ENCODE measurements at places on chromosomes 1 and 21. TPM values are rescaled to one million over a fixed set of nuclear protein-coding genes. Genes with fewer than 3 reads are reported as not detected.
A peak's percentile ranks its signal among the peaks of the same experiment; 100 is the strongest.

GRCh38 chr21:38075833-38076587 is 159.8 kb upstream of the KCNJ6 start:
- no peak overlapping the region for H3K4me3 ChIP-seq
- H3K27ac ChIP-seq = no peak overlapping the region
- DNase-seq = no peak

- no peak overlapping the region for H3K27ac ChIP-seq
- no peaks in the 10 kb centered on the region for H3K27me3 ChIP-seq
- no peaks in the 10 kb centered on the region for H3K4me1 ChIP-seq
- H3K36me3 ChIP-seq = no peaks in the 10 kb centered on the region
- no peak for DNase-seq
These were observed 416.9 kb upstream of the USP24 start for GRCh38 chr1:55632058-55632457.

DNA sequence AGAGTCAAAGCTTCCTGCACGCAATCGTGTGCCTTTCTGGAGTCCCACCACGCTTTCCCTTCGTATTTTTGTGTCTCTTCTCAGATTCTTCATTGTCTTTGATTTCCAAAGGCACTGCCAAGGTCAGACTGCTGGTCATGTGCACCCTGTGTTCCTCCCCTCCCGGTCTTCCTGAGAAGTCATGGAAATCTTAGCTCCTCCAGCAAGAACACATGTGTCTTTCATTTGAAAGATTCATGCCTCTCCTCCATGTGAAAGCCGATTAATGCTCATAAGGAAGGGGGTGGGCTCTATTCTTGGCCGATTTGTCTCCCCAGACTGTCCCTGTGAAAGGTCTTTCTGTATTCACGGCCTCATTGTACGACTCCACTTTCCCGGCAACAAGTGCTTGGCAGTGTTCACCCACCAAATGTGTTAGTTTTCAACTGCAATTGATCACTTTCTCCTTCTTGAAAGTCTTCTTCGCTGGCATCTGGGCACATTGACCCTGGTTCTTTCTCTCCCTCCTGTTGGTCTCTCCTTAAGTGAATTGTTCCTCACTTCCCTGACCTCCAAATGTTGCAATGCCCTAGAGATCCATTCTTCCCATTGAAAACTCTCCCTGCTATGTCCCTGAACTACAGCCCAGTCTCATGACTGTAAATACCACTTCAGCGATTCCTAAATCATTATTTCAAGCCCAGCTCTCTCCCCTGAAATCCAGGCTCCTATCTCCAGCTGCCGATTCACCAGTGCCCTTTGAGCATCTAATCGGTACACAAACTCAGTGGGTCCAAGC is 25.4 kb downstream of the MX2 start:
- no peak overlapping the region for H3K4me3 ChIP-seq
- no peaks in the 10 kb centered on the region for H3K27me3 ChIP-seq
- no peaks in the 10 kb centered on the region for H3K36me3 ChIP-seq
- H3K4me1 ChIP-seq = no peaks in the 10 kb centered on the region
- no peak for DNase-seq

DNA sequence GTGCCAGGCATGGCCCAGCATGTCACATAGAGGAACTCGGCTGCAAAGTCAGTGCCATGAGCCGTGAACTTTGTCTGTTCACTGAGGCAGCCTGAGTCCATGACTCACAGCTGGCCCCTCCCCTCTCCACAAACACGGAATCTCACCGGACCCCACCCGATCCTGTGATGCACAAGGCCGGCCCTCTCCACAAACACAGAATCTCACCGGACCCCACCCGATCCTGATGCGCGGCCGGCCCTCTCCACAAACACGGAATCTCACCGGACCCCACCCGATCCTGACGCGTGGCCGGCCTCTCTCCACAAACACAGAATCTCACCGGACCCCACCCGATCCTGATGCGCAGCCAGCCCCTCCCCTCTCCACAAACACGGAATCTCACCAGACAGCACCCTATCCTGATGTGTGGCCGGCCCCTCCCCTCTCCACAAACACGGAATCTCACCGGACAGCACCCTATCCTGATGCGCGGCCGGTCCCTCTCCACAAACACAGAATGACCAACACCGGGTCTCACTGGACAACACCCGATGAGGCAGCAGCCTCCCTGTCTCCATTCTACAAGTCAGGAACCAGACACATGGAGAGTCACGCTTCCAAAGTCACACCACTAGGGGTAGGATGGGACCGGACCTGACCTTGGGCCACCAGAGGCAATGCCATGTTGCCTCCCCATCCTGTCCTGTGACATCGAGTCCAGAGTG is 39.6 kb upstream of the GPR153 start:
- H3K4me1 ChIP-seq = no peaks in the 10 kb centered on the region
- no peak overlapping the region for H3K4me3 ChIP-seq
- H3K27ac ChIP-seq = no peak overlapping the region
- no peak for DNase-seq

DNA sequence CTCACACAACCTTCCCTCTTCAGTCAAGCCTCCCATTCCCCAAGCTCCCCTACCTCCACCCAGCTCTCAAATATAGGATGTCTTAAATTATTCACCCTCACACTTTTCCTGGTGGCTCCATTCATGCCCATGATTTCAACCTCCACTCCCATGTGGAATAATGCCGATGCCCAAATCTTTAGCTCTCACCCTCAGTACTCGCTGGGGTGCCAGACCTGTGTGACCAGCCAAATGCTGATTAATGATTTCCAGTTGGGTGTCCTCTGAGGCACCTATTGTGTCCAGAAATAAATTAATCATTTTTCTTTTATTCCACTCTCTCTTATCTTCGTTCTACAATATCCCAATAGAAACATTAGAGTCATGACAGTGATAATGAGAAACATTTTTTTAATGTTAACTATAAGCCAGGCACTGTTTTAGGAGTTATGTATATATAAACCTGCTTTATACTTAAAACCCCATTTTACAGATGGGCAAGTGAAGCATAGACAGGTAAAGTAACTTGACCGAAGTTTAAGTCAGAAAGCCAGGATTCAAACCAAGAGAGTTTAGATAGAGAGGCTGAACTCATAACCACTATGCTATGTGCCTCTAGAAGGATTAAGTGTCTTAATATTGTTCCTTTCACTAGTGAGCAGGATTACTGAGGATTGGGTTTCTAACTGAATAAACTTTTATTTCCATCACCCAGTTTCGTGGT is 209.7 kb downstream of the DUSP10 start:
- no peak overlapping the region for H3K27ac ChIP-seq
- H3K36me3 ChIP-seq = no peaks in the 10 kb centered on the region
- H3K27me3 ChIP-seq = no peaks in the 10 kb centered on the region
- no peak overlapping the region for H3K4me3 ChIP-seq
- no peaks in the 10 kb centered on the region for H3K4me1 ChIP-seq

- DNase-seq = no peak
- peak overlapping the region; percentile 45 for H3K27ac ChIP-seq
- H3K36me3 ChIP-seq = no peaks in the 10 kb centered on the region
- no peaks in the 10 kb centered on the region for H3K27me3 ChIP-seq
These were observed 19.9 kb downstream of the PLA2G4A start for GRCh38 chr1:186848509-186849130.

GRCh38 chr1:89816366-89816765 is 4.5 kb upstream of the LRRC8D start:
- H3K4me3 ChIP-seq = no peak overlapping the region
- no peak overlapping the region for H3K27ac ChIP-seq
- no peaks in the 10 kb centered on the region for H3K27me3 ChIP-seq
- H3K36me3 ChIP-seq = no peaks in the 10 kb centered on the region
- no peak for DNase-seq
- H3K4me1 ChIP-seq = peaks cover 6% of the 10 kb centered on the region

GRCh38 chr1:206560007-206560716 is 52.1 kb downstream of the EIF2D start:
- no peaks in the 10 kb centered on the region for H3K27me3 ChIP-seq
- DNase-seq = no peak
- peak overlapping the region; percentile 20 for H3K27ac ChIP-seq
- no peak overlapping the region for H3K4me3 ChIP-seq
- no peaks in the 10 kb centered on the region for H3K36me3 ChIP-seq

GRCh38 chr1:28782011-28782410 is 30.0 kb upstream of the OPRD1 start:
- peaks cover 16% of the 10 kb centered on the region for H3K4me1 ChIP-seq
- H3K27ac ChIP-seq = no peak overlapping the region
- no peaks in the 10 kb centered on the region for H3K27me3 ChIP-seq
- H3K36me3 ChIP-seq = no peaks in the 10 kb centered on the region
- no peak overlapping the region for H3K4me3 ChIP-seq

GRCh38 chr1:151993084-151993733 is 450 bp downstream of the S100A10 start:
- no peaks in the 10 kb centered on the region for H3K27me3 ChIP-seq
- DNase-seq = peak; percentile 40
- no peaks in the 10 kb centered on the region for H3K36me3 ChIP-seq
- peaks cover 40% of the 10 kb centered on the region for H3K4me1 ChIP-seq
- H3K4me3 ChIP-seq = peak overlapping the region; percentile 70

Gene GJB4
- not detected for total RNA-seq

Gene WDTC1
- total RNA-seq = 66.2 TPM

Gene TTLL7
- total RNA-seq = 6.3 TPM

Gene TRAF3IP3
- total RNA-seq = 1.4 TPM

Gene OR2G6
- total RNA-seq = not detected

Gene CRABP2
- 7.4 TPM for total RNA-seq

Gene CHIA
- total RNA-seq = not detected

Gene C1QB
- 504 TPM for total RNA-seq
